ENCODE measurements at places on chromosomes 11 and 22. TPM values are rescaled to one million over a fixed set of nuclear protein-coding genes. Genes with fewer than 3 reads are reported as not detected.

APOL5 gene
- total RNA-seq = 0.82 TPM

XKR3 gene
- total RNA-seq = not detected

SC5D gene
- total RNA-seq = 37.4 TPM

OR52E8 gene
- not detected for total RNA-seq

CD3D gene
- not detected for total RNA-seq

CCDC117 gene
- total RNA-seq = 29.3 TPM

SPDYC gene
- not detected for total RNA-seq
